ENCODE measurements at places on chromosomes 16 and 17.

DNA sequence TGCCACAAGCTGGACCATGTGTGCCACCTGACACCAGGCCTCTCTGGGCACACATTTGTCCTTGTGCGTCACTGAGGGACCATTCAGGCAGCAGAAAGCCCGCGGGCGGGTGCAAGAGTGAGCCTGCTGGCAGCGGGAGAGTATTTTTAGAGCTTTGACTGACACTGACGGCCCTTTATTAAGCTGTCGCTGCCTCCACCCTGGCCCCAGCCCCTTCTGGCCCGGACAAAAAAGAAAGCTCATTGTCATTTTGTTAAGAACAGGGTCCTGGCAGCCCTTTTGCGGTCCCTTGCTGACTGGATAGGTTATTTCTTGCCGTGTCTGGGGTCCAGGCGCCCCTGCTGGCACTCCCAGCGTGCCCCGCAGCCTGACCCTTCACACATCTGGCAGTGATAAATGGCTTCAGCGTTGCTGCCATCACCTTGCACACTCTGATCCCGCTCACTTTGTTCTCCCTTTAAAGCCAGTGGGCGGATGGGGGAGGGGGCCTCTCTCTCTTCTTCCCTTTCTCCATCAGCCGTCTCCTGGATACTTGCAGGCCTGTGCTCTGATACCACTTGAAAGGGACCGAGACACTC, 78.4 kb upstream of the NKD1 start:
- DNase-seq, result no peak

- peak; percentile 50 for DNase-seq
Observed at GRCh38 chr16:84268291-84269040, 26.2 kb upstream of the WFDC1 start.

- DNase-seq, result no peak
Observed at GRCh38 chr17:63631626-63632025, 9.4 kb downstream of the MAP3K3 start.

DNA sequence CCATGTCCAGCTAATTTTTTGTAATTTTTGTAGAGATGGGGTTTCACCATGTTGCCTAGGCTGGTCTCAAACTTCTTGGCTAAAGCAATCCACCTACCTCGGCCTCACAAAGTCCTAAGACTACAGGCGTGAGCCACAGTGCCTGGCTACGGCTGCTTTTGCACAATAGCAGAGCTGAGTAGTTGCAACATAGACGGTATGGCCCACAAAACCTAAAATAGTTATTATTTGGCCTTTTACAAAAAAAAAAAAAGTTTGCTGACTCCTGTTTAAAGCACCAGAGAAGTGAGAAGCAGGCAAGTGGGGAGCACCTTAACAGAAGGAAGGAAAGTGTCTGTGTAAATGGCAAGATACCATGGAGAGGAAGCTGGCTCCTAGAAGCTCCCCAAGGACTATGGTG, 5.3 kb upstream of the HSF5 start:
- no peak for DNase-seq

GRCh38 chr16:25035494-25036405, 20.6 kb upstream of the ARHGAP17 start:
- no peak for DNase-seq

- no peak for DNase-seq
Observed at GRCh38 chr17:74212209-74212912, 1.0 kb upstream of the TTYH2 start.

- no peak for DNase-seq
Observed at GRCh38 chr17:77861981-77862645, 96.4 kb upstream of the TNRC6C start.

DNA sequence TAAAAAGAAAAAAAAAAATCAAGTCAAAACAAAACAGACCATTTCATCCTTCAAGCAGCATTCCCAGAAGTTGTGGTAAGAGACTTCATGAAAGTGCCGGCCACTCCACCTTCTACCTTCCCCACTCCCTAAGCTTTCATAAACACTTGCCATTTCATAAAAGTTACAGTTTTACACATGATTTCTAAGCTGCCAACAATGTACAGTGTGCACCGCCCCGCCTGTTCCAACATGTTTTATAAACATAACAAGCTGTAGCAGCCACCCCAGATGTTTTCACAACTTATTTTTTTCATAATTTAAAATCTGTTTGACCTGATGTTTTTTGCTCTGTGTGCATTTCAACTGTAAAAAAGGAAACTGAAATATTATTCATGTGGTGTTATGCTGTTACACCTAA, 608.1 kb downstream of the TOX3 start:
- no peak for DNase-seq

GRCh38 chr16:74747-75334, 2.4 kb upstream of the RHBDF1 start:
- no peak for DNase-seq

GRCh38 chr17:12256380-12256995, 235.8 kb downstream of the MAP2K4 start:
- DNase-seq, result peak; percentile 3
